ENCODE measurements at places on chromosomes 16 and 17.

DNA sequence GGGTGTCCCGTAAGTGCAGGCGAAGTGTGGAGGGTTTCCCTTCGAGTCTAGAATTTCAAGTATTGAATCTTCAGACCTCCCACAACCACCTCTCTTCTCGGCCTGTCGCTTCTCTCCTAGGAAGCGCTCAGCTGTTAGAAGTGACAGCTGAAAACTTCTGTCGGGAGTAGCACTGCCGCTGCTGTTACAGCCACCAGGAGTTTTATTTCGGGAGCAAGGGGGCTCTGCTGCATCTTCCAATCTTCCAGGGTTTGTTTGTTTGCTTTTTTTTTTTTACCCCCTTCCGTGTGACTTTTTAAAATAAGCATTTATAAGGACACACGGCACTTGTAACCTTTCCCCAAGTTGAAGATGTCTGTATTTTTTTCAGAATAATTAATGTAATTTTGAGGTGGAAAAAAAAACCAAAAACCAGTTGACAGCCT, 767 bp downstream of the RPS6KB1 start:
- peak; percentile 33 for DNase-seq

DNA sequence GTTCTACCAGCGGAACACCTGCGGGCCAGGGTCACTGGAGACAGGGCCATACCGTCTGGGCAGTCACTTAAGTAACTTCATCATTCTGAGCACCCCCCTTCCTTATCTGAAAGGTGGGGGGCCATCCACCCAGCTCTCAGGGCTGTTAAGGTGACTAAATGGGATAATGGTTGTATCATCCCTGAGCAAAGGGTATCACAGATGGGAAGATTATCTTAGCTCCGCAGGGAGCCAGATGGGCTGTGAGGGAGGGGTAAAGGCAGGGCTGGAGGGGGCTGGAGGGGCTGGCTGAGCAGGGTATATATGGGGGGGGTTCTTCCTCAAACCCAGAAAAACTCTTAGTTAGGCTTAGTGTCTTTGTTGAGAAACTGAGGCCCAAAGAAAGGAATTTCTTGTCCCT, 2.9 kb upstream of the CACNA1G start:
- DNase-seq, result no peak

DNA sequence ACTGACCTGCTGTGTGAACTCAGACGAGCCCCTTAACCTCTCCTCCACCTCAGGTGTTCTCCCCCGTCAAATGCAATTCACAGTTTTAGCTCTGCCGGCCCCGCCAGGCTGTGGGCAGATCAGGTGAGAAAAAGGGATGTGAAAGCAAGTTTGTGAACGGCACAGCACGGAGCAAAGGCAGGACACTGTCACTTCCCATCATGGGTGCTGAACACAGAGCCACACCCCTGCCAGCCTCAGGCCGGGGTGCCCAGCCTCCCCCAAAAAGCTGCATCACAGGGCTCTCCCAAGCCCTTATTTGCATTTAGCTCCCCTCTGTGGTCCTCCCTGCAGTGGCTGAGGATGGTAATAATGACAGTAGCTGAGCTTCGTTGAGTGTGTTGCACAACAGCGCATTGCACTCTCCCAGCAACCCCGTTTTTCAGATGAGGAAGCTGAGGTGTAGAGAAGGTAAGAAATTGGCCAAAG, 88.8 kb upstream of the TNRC6C start:
- no peak for DNase-seq

GRCh38 chr17:21452377-21453143, 76.4 kb downstream of the KCNJ12 start:
- no peak for DNase-seq

GRCh38 chr16:14292051-14292825, 221.1 kb downstream of the MRTFB start:
- no peak for DNase-seq

DNA sequence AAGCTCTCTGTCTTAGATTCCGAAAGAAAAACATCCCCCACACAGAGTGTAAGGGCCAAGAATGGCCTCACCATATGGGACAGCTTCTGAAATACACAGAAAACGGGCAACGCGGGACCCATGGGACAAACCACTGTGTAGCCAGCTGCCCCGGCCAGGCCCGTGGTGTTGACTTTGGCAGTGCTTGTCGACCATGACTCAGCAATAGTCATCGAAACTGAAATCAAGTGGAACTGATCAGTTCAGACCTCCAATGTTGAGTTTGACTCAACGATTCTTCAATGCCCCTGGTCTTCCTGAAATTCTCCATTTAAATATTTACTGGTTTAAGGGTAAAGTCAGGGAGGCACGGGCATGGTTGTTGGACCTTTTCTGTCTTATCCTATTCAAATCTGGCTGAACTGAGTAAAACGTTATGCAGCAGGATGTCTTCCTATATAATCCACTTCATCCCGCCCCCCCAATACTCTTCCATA, 27.5 kb downstream of the ZFHX3 start:
- DNase-seq, result no peak

- no peak for DNase-seq
These were observed 104.4 kb upstream of the AMZ2 start for GRCh38 chr17:68143425-68143824.

DNA sequence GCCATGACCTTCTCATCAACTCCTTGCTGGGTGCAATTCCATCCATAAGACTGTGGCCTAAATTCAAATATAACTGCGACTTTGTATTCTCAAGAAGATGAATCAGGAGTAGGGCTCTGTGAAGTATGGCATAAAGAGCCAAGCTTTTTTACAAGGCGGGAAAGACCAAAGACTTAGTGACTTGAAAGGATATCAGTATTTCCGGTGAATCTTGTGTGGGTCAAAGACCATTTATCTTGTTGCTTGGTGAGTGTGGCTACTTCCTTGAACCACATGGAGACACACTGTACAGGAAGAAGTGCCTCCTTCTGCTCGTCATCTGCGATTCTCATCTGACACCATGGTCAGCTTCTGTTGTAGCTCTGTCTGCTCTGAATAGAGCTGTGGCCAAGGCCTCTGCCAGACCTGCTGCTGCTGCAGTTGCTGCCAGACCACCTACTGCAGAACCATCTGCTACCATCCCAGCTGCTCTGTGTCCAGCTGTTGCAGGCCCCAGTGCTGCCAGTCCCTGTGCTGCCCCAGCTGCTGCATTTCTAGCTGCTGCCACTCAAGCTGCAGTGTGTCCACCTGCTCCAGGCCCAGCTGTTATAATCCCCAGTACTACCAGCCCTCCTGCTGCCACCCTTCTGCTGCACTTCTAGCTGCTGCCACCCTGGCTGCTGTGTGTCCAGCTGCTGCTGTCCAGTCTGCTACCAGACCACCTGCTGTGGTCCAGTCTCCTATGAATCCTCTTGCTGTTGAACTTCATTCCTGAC, 6.1 kb upstream of the KRTAP2-4 start:
- DNase-seq, result no peak

DNA sequence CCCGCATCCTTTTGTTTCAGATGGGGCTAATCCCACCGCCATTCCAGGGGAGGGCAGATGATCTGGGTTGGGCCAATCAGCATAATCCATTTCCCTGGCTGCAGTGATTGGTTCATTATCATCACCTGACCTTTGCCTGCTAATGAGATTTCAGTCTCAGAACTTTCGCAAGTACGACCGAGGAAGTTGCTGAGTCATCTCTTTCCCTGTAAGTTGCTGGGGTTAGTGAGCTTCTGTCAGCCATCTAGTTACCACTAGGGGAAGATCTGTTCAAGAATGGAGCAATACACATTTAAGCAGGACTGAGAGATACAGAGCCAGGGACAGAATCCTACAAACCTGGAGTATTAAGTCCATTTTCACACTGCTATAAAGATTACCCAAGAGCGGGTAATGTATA, 65.3 kb upstream of the NUDT7 start:
- no peak for DNase-seq

DNA sequence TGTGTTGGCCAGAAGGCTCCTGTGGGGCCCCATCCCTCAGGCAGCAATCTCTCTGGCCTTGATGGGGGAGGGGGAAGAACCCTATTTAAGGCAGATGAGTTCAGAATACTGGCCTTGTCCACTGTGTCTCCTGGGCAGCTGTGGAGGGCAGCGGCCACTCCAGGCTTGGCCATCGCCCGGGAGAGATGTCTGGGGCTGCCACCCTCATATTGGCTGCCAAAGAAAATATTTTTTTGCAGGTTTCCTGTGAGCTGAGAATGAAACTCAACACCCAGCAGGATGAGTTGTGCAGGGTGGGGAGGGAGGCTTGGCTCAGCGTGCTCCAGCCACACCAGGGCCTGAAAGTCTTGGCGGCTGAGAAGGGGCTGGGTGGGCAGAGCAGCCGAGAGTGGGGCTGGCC, 14.4 kb upstream of the TIMP2 start:
- no peak for DNase-seq

DNA sequence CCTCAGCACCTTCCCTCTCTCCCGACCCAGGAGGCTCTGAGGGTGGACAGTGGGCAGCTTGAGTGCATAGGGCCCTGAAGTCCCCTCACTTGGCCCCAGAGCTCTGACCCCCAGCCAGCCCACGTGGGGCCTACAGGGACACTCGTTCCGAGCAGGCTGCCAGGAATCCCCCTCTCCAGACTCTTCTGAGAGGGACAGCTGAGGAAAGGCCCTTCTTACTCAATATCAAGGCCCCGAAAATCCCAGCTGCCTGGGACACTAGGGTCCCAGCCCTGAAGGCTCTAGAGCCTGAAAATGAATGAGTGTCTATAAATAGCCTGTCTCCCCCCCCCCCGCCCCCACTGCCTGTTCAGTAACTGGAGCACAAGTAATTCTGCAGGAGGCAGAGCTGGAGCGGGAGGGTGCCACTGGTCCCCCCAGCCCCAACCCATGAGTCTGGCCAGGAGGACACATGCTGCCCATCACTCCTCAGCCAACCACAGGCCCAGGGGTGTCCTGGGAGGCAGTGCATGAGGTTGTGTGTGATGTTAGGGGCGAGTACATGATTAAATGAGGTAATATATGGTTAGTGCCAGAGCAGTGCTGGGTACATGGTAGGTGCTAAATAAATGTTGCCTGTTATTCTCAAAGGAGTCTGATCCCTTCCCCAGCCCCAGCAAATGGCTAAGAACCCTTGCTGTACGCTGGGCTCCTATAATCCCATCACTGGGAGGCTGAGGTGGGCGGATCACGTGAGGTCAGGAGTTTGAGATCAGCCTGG, 11.6 kb downstream of the ADAM11 start:
- no peak for DNase-seq

GRCh38 chr16:49504023-49504364, 130.4 kb downstream of the C16orf78 start:
- no peak for DNase-seq

GRCh38 chr17:29807520-29808361, 122.3 kb downstream of the SSH2 start:
- peak; percentile 32 for DNase-seq

GRCh38 chr16:5075637-5076036, 4.0 kb downstream of the ALG1 start:
- no peak for DNase-seq

DNA sequence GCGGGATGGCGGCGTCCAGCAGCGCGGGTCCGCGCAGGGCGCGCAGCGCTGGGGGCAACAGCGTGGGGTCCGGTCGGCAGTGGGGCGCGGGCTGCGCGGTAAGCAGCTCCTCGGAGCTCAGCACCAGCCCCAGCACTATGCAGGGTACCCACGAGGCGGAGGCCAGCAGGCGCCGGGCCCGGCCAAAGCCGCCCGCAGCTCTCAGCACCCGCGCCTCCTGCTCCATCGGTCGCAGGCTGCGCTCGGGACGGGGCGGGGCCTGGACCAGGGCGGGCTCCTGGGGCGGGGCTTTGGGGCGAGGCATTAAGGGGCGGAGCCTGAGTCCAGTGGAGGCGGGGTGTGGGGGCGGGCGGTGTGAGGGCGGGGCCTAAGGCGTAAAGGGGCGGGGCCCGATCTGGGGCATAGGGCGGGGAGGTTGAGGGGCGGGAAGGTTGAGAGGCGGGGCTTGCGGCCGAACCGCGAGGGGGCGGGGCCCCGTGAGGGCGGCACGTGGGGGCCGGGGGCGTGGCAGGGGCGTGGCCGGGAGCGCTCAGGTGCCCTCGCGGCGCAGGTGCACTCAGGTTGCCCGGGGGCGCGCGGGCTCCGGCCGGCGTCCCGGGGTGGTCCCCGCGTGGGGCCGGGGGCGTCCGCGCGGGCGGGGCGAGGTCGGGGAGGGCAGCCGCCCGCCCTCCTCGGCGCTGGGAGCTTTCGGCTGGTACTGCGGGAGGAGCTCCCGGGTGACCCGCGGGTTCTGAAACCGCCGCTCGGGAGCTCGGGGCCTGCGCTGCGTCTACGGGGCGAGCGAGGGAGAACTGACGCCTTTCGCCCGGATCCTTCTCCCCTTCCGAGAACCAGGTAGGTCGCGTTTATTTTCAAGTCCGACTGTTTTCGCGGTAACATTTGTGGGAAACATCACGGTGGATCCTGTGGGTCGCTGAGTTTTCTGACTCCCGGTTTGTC, 1.4 kb upstream of the SLC22A31 start:
- peak; percentile 99 for DNase-seq

- DNase-seq, result no peak
These were observed 24.0 kb downstream of the CYLD start for GRCh38 chr16:50765861-50766260.

DNA sequence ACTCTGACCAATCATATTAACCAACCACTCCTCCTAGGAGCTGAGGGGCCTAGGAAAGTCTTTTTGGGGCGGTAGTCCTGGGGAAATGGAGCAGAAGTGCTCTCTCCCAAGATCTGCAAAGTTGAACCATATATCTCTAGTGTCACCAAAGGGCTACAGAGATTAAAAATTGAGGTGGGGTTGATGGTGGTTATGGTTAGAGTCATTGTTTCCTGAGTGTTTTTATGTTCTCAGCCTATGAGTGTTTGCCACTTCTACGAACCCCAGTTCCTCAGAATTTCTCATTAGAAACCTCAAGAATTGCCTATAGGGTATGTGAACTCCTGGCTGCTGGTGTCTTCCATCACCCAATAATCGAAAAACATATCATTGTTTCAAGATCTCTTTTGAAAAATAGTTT, 217.8 kb downstream of the CDRT15L2 start:
- no peak for DNase-seq

DNA sequence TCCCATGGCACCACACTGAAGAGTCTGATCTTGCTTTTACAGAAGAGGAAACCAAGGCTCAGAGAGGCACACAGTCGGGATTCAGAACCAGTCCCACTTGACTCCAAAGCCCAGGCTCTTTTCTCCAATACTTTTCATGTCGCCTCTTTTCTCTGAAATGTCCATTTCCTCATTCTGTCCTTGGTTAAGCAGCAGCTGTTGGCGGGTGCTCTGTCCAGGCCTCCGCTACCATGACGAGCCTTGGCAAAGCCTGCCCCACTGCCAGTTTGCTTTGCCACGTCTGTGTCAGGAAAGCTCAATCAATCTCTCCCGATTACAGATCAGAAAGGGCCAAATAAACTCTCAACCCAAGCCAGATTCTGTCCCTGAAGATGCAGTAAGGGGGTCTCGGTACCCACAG, 9.1 kb upstream of the CEP295NL start:
- no peak for DNase-seq

GRCh38 chr16:23131436-23131835, 17.8 kb downstream of the USP31 start:
- DNase-seq, result no peak
